Left renal pelvis (tissue), 4 donors: ENCODE measurements at places on chromosomes 3 and 15. TPM values are rescaled to one million over a fixed set of nuclear protein-coding genes. Genes with fewer than 3 reads are reported as not detected.

Gene CAMKV
- polyA plus RNA-seq, result 0.19 TPM

Gene ATP13A4
- 1.3 TPM for polyA plus RNA-seq

Gene SLC51B
- 10.9 TPM for polyA plus RNA-seq

Gene BRPF1
- 18.6 TPM for polyA plus RNA-seq

Gene SEC22C
- polyA plus RNA-seq, result 43.9 TPM

GRCh38 chr3:110928016-110928662, 143.5 kb upstream of the NECTIN3 start:
- no peak for DNase-seq

GRCh38 chr3:12193485-12194165, 34.9 kb upstream of the TIMP4 start:
- DNase-seq, result no peak

DNA sequence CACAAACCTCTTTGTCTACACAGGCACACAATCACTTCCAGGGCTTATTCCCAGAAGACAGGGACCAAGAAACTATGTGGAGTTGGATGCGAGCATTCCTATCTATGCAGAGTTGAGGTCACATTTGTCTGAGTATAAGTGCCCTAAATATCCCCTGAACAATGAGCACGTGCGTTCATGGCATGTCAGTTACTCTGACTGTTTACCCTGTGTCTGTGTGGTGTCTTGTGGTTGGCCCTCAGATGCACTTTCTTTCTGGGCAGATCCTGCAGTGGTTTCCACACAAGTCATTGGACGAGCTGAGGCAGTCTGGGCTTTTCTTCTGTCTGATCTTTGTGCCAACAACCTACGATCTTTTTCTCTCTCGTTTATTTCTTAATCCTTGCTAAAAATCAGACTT, 134.5 kb downstream of the FBN1 start:
- no peak for DNase-seq

DNA sequence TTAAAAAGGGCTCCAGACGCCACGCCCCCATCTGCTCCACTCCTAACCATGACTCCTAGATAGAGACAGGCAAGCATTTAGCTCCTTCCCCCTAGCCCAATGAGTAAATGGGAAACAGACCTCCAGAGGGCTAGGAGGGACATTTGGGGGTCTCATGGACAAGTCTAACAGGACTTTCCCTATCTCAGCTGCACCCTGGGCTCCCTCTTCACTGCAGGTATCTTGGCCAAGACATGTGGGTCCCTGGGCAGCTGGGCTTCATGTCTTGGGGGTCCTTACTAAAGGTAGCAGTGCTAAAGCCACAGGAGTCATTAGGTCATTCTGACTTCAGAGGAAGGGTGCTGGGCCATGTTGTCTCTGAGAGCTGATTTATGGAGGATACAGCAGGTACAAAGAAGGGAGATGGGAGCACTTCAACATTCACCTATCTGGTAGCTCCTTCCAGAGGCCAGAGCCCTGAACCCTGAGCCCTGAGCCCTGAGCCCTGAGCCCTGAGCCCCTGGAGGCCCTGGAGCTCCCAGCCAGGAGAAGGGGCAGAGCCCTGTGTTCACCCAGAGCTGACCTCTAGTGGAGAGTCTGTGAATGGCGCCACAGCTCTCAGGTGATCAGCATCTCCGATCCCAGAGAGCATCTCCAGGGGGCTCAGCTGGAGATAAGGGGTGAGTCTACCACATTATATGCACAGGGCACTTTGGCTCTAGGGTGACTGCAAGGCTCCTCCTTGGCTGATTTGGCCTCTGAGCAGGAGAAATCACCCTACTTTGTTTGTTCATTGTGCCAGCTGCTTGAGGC, 40.1 kb upstream of the EPHB1 start:
- no peak for DNase-seq

DNA sequence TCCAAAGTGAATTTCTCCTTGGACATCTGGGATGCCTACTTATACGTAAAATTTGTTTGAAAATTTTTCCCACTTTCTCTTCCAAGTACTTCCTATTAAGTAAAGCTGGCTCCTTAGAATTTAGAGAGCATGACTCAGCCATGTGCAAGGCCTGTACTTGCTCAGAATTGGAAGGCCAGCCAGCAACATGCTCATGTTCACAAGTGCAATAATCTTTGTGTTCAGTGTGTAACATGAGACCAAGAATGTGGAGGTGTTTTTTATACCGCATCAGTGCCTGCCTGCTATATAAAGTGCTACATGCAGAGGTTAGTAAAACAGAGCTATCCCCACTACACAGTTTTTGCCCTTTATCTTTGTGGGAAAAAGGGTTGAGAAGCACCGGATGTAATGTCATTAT, 151.9 kb upstream of the FEZF2 start:
- no peak for DNase-seq

DNA sequence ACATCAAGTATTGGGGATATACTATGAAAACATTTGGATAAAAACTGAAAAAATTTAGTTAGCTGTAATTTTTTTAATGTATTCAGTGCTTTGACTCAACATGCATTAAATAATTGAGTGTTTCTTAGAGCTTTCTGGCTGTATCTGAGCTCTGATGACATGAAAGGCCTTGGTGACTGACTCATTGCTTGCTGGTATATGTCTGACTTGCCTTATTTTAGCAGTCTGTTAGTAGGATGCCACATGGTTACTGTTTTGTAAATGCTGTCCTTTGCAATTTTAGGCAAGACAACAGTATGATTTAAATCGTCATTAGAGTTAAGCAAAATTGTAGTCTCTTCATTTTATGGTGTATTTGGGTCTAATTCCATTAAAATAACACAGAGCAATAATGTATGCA, 199.2 kb downstream of the GHSR start:
- no peak for DNase-seq

- DNase-seq, result no peak
Measured at GRCh38 chr3:45644791-45645201, 44.4 kb upstream of the SACM1L start.

GRCh38 chr3:17678116-17678741, 64.2 kb downstream of the TBC1D5 start:
- no peak for DNase-seq

DNA sequence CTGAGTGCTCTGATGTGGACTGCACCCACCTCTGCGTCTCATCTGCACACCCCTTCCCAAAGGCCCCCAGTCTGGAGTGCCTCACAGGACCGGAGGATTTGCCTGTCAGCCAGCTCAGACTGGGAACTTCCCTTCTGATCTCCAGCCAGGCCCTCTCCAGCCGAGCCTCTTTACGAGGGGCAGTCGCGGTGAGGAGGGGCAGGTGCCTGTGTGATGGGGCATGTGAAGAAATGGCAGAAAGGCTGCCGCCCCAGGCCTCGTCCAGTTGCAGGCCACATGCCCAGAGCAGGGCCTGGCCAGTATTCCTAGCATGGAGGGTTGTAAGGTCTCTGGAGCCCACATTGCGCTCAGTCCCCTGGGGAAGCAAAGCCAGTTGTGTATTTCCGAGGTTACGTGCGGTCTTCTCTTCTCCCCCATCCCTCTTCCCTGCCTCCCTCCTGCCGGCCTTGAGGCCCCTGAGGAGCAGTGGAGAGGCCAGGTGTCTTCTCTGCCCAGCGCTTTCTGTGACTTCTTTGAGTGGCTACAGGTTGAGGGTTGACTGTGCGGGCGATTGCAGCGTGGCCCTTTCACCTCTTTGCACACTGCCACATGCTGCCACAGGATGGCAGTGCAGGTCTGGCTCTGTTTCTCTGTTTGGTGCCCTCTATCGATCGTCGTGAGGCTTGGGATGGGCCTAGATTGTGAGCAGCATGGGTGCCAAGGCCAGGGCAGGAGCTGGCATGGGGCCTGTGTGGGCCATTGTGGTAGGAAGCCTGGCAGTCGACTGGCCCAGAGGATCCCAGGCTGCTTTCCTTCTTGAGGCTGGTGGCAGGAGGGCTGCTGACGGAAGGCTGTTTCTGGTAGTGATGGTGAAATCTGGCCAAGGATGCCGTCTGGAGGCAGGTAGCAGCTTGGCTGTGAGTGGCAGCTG, 5.3 kb downstream of the CLK3 start:
- no peak for DNase-seq
